ENCODE measurements at places on chromosomes 11 and 22. TPM values are rescaled to one million over a fixed set of nuclear protein-coding genes. Genes with fewer than 3 reads are reported as not detected.

DNA sequence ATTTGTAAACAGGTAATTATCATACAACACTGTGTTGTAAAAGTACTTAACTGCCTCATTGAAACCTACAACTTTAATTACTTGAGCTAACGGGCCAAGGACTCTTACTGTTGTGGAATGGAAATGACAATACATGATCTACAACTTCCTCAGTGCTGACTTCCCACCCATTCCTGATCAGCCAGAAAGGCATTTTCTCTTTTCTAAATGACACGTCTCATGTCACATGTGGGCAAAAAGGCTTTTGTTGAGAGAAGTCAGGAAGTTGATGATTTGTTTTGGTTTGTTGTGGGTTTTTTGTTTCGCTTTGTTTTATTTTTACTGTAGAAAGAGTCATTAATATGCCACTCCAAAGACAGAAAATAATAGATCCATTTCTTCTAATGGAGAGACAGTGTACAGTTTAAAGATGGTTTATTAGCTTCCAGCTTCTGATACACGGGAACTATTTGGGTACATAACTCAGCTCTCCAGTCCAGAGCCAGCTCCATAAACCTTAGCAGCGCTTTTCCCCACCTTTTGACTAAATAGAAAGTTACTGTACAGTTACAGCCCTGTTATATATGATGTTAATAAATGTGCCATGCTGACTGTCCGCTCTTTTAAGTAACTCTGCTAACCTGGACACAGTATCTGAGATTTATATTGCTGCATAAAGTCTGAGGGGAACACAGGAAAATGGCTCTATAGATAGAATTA is 509.4 kb upstream of the API5 start:
- no peak for DNase-seq

DNA sequence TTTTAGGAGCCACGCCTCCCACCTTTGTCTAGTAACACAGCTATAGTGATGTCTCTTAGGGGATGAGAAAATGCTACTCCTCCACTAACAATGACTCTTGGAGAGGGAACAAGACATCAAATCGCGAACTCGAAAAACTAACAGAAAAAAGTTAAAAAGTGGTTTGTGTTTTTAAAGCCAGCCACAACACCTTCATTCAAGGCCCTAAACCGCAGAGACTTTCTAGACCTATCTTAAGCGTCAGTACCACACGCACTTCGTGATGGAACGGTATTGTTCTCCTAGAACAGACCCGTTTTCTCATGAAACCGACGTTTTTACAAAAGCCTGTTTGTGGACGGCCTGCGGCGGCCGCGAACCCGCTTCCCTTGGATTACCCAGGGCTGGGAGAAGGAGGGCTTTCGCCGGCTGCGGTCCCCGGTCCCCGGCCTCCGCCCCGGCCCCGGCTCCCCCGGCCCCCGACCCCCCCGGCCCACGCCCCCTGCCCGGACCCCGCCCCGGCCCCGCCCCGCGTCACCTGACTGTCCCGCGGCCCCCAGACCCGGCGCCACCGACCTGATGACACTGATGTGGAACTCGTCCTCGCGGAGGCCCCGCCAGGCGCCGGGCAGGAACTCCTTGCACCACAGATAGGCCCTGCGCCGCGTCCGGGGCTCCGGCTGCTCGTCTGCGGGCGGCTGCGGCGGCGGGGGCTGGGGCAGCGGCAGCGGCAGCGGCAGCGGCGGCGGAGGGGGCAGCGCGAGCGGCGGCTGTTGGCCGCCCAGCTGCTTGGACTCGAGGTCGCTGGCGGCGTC is 718 bp downstream of the CHKA start:
- DNase-seq = peak; percentile 81

DNA sequence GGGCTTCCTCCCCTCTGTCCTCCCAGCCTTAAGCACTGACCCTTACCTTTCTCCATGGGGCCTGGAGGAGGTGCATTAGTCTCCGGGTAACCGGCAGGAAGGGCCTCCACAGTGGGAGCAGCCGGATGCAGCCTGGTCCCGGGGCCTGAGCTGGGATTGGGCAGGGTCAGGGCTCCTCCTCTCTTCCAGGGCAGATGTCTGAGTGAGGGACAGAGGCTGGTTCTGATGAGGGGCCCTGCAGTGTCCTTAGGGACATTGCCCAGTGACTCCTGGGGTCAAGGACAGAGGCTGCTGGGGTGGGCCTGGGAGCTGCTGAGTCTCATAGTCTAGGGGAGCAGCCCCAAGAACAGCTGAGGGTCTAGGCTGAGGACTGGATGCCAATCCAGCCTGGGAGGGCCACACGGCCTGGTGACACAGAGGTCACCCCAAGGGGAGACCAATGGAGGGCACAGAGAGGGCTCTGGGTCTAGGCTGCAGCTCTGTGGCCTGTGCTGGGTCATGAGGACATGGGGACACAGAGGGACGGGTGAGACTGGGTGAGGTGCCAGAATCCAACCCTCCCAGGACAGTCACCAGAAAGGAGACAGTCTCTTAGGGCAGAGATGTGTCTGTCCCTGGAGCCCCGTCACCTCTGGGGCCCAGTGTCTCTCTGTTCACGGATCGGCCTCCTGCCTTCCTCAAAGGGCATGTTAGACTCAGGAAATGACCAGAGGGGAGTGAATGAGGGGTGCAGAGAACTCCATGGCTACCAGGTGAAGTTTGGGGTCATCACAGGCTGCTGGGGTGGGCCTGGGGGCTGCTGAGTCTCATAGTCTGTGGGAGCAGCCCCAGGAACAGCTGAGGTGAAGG is 6.5 kb downstream of the IGLL5 start:
- no peak for DNase-seq

GRCh38 chr11:19711911-19712280 is 741 bp upstream of the NAV2 start:
- no peak for DNase-seq

DNA sequence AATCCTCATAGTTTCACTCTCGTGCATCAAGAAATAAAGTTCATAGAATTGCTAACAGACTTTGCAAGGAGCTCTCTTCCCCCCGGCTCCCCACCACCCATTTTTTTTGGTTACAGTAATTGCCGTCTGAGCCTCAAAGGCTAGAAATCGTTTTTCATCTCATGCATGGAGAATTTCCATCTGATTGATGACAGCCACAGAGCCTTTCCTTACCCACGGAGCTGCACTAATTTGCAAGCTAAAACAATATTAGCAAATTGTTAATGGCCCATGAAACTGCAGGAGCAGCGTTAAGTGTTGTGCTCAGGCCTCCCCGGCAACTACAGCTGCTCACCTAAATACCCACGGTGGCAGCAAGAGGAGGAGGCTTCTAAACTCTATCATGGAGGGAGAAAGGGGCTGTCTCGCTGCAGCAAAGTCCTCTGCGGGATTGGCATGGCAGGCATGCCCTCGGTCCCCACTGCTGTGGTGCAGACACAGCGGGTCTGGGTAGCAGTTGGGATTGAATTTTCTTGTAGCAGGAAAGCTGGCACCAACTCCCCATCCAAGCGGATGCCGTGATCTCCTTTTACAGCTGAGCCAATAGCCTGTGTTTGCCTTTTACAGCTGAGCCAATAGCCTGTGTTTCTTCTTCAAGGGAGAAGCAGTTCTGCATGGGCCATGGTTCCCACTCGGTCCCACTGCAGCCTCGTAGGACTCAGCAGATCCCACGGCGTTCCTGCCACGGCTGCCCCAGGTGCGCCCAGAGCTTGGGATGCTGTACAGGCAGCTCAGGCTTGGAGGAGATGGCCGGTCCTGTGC is 412.3 kb downstream of the BRD1 start:
- no peak for DNase-seq

- no peak for DNase-seq
Measured at GRCh38 chr22:45602004-45602733, 69.5 kb upstream of the ATXN10 start.

GRCh38 chr11:62055970-62056369 is 67.8 kb upstream of the INCENP start:
- no peak for DNase-seq

- no peak for DNase-seq
Measured at GRCh38 chr22:22348127-22348814, 103.7 kb downstream of the VPREB1 start.

DNA sequence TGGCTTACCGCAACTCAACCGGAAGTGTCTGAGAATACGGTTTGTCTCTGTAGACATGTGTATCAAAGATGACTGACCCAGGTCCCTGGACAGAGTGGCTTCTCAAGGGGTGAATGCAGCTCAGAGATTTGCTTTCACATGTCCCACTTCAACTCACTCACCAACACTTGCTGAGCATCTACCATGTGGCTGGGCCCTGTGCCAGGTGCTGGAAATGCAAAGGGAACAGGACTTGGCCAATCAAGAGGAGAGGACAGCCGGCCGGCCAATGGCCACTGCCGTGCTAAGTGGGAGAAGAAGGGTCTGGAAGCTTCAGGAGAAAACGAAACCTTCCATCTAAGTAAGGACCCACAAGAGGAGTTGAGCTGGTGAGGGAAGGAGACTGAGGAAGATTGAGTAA is 151.3 kb downstream of the CEP164 start:
- no peak for DNase-seq

- no peak for DNase-seq
Measured at GRCh38 chr22:48825802-48826520, 1001.7 kb downstream of the BRD1 start.

GRCh38 chr11:2583605-2583958 is 116.2 kb downstream of the KCNQ1OT1 start:
- DNase-seq = peak; percentile 41

DNA sequence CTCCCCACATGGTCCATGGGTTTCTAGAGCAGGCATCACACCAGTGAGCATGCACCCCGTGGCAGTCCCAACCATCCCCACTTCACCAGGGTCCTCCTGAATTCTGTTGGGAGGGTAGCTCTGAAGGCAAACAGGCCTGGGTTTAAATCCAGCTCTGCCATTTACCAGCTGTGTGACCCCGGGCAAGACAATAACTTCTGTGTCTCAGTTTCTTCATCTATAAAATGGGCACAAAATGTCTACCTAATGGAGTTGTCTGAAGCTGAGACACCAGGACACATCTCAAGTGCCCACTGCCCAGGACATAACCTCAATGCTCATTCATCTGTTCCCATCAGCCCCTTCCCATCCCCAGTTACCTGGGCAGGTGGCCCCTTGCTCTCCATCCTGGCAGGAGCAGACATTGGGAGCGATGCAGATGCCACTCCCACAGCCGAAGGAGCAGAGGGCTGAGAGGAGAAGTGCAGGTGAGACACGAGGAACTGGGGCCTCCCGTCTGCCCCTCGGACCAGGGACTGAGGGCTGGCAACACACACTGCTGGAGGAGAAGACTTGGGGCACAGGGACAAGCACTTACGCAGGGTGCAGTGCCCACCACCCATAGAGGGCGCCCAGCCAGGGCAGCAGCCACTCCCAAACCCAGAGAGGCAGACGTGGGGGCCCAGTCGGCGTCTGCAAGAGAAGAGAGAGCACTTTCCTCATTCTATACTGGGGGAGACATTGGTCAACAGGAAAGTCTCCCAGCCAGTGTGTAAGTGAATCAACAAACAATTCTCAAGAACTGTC is 4.0 kb downstream of the VWCE start:
- no peak for DNase-seq

- DNase-seq = no peak
Measured at GRCh38 chr22:34917239-34917638, 148.7 kb upstream of the ISX start.

GRCh38 chr11:82906931-82907330 is 5.4 kb downstream of the DDIAS start:
- no peak for DNase-seq

- peak; percentile 73 for DNase-seq
Measured at GRCh38 chr11:11243590-11244469, 109.2 kb downstream of the CSNK2A3 start.

DNA sequence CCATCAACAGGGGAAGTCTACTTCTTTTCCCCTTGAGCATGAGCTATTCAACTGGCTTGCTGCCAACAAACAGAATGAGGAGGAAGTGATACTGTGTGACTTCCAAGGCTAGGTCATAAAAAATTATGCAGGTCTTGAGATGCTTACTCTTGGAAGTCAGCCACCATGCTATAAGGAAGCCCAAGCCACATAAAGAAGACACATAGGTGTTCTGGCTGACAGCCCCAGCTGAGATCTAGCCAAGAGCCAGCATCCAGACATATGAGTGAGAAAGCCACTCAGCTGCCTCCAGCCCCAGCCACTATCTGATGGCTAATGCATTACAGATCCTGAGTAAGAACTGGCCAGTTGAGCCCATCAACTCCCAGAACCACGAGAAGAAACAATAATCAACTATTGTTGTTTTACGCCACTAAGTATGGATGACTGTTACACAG is 31.0 kb upstream of the PPP2R1B start:
- no peak for DNase-seq

GRCh38 chr22:24001314-24001713 is 3.9 kb downstream of the GSTT4 start:
- no peak for DNase-seq

GRCh38 chr22:22786301-22787115 is 101.1 kb upstream of the IGLL5 start:
- no peak for DNase-seq

DNA sequence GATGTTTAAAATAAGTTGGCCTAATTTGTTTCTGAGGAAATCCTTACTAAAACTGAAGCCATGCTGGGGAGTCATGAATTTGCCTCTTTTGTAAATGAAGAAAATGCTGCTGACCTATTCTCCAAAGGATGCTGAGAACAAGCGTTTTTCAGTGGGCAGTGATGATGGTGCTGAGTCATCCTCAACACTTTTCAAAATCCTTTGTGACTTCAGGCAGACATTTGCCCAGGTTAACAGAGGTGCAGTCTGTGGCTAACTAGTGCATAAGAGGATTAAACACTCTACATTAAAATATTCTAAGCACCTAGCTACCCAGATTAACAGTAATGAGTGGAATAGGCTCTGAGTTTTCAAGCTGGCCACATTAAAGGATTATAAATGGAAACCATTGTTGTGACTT is 509.0 kb downstream of the DLG2 start:
- no peak for DNase-seq

DNA sequence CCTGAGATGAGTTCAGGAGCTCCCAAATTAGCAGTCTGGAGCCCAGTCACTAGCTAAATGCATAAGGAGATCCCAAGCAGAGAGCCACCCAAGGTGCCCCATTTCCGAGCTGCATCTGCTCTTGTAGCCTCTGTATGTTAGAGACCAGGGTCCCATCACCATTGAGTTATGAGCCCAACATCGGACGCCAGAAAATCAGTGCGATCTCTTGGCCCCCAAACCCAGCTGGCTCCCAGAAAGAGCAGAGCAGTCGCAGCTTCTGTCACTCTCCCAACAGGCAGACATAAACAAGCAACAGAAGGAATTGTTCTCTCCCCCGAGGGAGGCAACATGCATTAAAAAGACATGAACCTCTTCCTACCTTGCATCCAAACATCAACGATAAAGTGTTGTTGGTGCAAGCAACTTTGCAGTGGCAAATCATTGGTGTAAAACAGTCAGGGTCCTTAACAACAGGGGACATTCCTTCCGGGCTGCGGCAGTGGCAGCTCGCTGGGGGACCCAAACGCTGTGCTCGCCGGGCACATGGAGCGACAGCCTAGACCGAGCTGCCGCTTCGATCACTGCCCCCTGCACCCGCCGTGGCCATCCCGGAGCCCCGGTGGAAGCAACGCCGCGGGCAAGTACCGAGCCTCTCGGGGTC is 907.1 kb downstream of the DLG2 start:
- DNase-seq = peak; percentile 52

Gene LMO2
- 7.2 TPM for total RNA-seq

Gene BSX
- total RNA-seq = not detected

Gene INSC
- 0.51 TPM for total RNA-seq

Gene NRXN2
- total RNA-seq = 1.9 TPM

Gene CCDC188
- 0.32 TPM for total RNA-seq

Gene FAM83F
- total RNA-seq = 6.1 TPM

Gene TBX1
- total RNA-seq = 3.6 TPM

Gene SOX6
- 14.1 TPM for total RNA-seq

Gene YPEL1
- total RNA-seq = 4.4 TPM

All from Right ventricle myocardium inferior (tissue), 1 donor.